ENCODE measurements at places on chromosomes 12 and 14.

GRCh38 chr14:95039993-95040348, 117.4 kb downstream of the DICER1 start:
- no peaks in the 10 kb centered on the region for H3K36me3 ChIP-seq
- peaks cover 16% of the 10 kb centered on the region for H3K4me1 ChIP-seq
- H3K4me3 ChIP-seq, result no peak overlapping the region
- H3K27me3 ChIP-seq, result peaks cover 7% of the 10 kb centered on the region

DNA sequence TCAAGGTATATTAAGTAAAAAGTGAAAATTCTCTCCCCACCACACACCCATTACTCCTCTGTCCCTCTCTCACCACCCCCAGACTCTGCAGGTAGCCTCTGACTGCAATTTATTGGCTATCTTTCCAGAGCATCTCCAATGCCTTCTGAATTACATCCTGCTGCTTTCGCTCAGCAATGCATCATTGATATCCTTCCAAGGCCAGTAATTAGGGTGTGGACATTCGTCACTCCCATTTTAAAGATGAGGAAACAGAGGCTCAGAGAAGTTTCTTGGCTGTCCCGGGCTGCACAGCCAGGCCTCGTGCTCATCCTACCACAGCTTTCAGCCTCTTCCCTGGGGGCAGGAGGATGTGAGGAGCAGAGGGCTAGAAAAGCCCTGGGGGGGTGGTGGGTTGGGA, 23.6 kb upstream of the PGF start:
- no peaks in the 10 kb centered on the region for H3K36me3 ChIP-seq
- DNase-seq, result no peak
- H3K27ac ChIP-seq, result peak overlapping the region; percentile 12
- H3K4me1 ChIP-seq, result peaks cover 67% of the 10 kb centered on the region

- no peaks in the 10 kb centered on the region for H3K36me3 ChIP-seq
- H3K4me3 ChIP-seq, result no peak overlapping the region
- DNase-seq, result no peak
- H3K27ac ChIP-seq, result no peak overlapping the region
- H3K4me1 ChIP-seq, result no peaks in the 10 kb centered on the region
Observed at GRCh38 chr14:65976761-65977404, 509.3 kb upstream of the CCDC196 start.

DNA sequence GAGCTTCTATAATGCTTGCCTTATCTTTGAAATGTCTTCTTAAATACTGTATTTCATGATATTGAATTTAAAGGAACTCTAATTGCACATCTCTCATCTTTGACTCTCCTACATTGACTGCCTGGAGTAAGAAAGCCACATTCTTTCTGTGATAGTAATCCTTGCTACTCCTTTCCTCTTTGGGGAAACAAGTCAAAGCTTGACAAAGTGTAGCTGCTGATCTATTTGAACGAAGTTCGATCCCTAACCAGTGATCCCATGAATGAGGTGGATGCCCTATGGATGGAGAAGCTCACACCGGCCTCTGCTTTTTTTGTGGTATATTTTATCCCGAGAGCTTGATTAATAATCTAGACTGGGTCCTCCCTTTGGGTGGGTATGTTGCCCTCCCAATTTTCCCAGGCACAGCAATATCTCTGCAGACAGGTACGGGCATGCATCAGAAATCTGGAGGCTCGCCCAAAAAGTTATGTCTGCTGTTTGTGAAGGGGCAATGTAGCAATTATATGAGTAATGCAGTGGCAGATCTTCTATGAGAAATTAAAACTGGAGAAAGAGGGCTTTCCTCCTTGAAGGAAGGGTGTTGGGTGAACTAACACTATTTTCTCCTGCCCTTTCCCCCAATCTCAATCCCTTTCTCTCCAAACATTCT, 163.0 kb upstream of the FRMD6 start:
- no peak overlapping the region for H3K4me3 ChIP-seq
- no peak overlapping the region for H3K27ac ChIP-seq
- H3K36me3 ChIP-seq, result no peaks in the 10 kb centered on the region
- no peaks in the 10 kb centered on the region for H3K27me3 ChIP-seq
- DNase-seq, result no peak
- peaks cover 4% of the 10 kb centered on the region for H3K4me1 ChIP-seq

GRCh38 chr14:90538716-90539495, 142.1 kb downstream of the CALM1 start:
- peaks cover 13% of the 10 kb centered on the region for H3K4me1 ChIP-seq
- H3K27me3 ChIP-seq, result no peaks in the 10 kb centered on the region
- no peak overlapping the region for H3K27ac ChIP-seq
- no peak overlapping the region for H3K4me3 ChIP-seq
- no peak for DNase-seq

GRCh38 chr12:71731439-71732356, 23.0 kb upstream of the RAB21 start:
- no peak overlapping the region for H3K4me3 ChIP-seq
- H3K4me1 ChIP-seq, result peaks cover 3% of the 10 kb centered on the region
- no peaks in the 10 kb centered on the region for H3K36me3 ChIP-seq
- no peak for DNase-seq
- H3K27ac ChIP-seq, result no peak overlapping the region

DNA sequence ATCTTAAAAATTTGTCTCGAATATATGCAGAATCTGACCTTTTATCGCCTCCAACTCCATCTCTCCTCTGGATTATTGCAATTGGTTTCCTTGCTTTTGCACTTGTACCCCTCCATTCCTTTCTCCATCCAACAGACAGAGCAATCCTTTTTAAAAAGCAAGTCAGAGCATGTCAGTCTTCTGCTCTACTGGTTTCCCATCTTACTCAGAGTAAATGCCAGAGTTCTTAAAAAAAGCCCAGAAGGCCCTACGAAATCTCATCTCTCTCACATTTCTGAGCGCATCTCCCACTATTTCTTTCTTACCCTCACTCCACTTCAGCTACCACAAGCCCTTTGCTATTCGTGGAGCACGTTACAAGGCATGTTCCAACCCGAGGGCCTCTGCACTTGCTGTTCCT, 236.9 kb upstream of the DDHD1 start:
- no peak for DNase-seq
- no peak overlapping the region for H3K27ac ChIP-seq
- H3K4me1 ChIP-seq, result peaks cover 11% of the 10 kb centered on the region
- H3K27me3 ChIP-seq, result peaks cover 16% of the 10 kb centered on the region

DNA sequence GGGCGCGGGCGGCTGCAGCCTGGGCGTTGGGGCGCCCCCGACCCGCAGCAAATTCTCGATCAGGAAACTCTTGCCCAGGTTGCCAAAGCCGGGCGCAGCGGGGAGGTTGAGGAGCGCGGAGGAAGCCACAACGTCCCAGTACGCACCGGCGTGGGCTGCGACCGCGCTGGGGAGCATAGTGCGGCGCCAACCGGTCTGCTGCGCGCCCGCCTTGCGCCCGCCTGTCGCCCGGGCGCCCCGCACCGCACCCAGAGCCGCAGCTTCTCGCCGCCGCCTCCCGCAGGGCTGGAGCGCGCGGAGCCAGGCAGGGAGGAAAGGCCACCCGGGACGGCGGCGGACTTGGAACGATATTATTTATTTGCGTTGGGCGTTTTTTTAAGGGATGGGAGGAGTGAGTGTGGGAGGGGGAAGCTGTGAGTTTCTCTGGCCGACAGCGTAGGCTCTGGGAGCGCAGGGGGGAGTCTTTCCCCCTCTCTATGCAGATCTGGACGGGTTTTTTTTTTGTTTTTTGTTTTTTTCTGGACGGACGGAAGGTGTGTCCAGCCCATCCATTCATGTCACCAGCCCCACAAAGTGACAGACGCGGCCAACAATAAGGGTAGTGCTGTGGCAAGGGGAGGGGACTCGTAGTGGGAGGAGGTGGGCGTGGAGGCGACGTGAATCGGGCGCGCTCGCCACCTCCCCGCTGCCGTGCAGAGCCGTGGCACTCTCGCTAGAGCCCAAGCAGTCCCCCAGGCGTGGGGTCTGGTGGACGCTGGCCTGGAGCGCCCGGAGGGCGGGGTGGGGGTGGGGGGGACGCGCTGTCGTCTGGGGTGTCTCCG, at the start of gene DBX2:
Gene DBX2, minus strand, starts transcription at position 349 of the 821 bp plus-strand sequence. Its CDS starts 172 bp downstream, at position 177.
- DNase-seq, result no peak
- H3K36me3 ChIP-seq, result no peaks in the 10 kb centered on the region
- H3K4me3 ChIP-seq, result peak within 1 kb of the TSS; percentile 65
- H3K27ac ChIP-seq, result no peak within 1 kb of the TSS
- H3K27me3 ChIP-seq, result peaks cover 60% of the 10 kb centered on the region

DNA sequence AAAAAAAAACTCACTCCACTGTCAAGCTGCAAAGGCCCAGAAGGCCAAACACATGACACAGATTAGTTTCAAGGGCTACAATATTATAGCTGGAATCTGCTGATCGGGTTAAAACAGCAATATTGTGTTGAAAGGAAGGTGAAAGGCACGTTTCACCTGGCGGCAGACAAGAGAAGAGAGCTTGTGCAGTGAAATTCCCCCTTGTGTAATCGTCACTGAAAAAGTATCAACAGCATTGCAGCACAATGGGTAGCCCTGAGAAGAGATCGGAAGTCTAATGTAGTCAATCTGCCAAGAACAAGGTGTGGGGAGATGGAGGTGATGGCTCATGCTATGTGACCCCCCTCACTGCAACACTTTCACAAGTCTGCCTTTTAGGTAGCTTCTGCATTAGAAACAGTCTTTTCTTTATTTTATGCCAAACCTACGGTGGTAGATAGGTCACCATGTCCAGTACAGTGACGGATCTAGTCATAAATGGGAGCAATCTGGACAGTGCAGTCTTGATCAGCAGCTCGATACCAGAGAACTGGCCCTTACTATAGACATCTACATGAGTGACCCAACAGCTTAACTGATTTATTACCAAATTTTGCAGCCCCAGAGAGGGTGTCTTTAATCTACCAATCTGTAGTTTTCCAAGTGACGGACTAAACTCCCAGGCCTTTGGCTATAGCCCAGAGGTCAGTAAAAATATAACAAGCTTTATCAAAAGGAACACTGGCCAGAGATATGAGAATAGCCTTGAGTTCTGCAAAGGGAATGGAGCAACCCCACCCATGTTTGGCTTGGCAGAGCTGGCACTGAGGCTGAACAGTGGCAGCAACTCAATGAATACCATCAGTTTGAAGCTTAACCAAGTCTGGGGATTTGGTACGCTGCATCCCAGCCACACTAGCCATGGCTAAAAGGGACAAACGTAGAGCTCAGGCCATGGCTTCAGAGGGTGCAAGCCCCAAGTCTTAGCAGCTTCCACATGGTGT, 35.4 kb downstream of the SPTSSA start:
- no peak for DNase-seq
- H3K36me3 ChIP-seq, result peaks cover 3% of the 10 kb centered on the region
- H3K27ac ChIP-seq, result no peak overlapping the region
- no peaks in the 10 kb centered on the region for H3K27me3 ChIP-seq
- no peak overlapping the region for H3K4me3 ChIP-seq

Measured in osteocyte (in vitro differentiated cells).